Cardiac muscle cell (in vitro differentiated cells and primary cell): ENCODE measurements at places on chromosomes 4 and X. TPM values are rescaled to one million over a fixed set of nuclear protein-coding genes. Genes with fewer than 3 reads are reported as not detected.

KCTD8 gene
- 0.56 and 3.0 TPM in 2 replicates for total RNA-seq

FANCB gene
- 0.49 and 1.3 TPM in 2 replicates for total RNA-seq

ARR3 gene
- total RNA-seq = not detected in 2 replicates

ANK2 gene
- total RNA-seq = 148 and 190 TPM in 2 replicates

NUDT6 gene
- total RNA-seq = 32.3 and 40.4 TPM in 2 replicates

BTC gene
- total RNA-seq = not detected in 2 replicates

ADRA2C gene
- 8.5 and 11.4 TPM in 2 replicates for total RNA-seq

DNA sequence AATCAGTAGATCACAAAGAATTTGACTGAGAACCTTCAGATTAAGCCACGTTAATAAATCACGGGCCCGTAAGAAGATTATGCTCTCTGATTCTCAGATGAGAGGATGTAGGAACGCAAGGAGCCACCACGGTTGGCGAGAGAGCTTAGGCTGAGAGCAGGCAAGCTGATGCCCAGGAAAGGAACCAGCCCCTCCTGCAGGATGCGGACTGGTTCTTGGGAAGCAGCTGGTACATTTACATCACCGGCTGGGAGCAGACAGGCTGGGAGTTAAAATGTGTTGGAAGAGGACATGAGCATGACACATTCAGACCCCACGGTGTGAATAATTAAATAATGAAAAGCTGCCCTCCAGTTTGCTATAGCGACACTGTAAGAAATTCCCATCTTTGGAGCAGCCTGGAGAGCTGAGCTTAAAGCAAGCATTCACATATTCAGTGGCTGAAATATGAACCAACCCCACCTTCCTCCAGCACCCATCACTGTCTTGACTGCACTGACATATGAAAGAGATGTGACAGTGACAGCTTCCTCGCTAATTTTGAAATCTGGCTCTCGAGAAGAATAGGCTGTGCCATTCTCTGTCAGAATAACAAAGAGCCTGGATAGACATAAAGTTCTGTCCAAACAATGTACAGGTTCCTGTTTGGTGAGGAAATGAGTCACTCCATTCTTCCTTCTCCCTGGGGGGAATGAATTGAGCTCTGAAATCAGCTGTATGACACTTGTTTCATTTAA, 33.1 kb downstream of the LNX1 start:
- H3K27me3 ChIP-seq = no peaks in the 10 kb centered on the region
- H3K36me3 ChIP-seq = no peaks in the 10 kb centered on the region
- no peak overlapping the region for H3K27ac ChIP-seq
- DNase-seq = no peak
- H3K4me3 ChIP-seq = no peak overlapping the region

DNA sequence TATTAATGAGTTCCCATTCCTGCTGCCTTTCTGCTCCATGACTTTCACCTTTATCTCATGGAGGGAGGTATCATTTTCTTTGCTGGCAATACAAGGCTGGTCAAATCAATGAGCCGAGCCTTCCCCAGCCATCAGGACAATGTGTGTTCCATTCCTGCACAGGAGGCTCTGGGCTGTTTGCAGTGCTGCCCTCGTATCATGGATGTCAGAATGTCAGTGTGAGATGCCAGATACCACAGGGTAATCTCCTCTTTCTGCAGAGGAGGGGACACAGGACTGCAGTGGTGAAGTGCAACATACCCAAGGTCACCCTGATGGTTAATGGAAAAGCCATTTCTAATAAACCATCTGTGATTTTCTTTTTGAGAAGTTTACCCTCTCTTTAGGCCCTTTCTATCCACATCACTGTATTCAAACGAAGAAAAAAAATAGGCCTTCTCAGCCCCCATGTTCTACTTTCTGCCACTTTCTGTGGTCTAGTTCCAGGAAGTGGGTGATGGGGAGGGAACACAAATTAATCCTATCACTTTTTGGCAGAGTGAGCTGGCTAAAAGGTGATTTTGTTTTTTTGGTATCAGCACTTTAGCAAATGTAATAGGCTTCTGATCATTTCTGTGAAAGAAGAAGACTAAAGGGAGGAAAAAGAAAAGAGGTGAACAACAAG, 490.2 kb upstream of the BOD1L1 start:
- H3K4me1 ChIP-seq = peaks cover 18% of the 10 kb centered on the region
- H3K36me3 ChIP-seq = no peaks in the 10 kb centered on the region
- DNase-seq = peak; percentile 34
- H3K4me3 ChIP-seq = no peak overlapping the region
- no peak overlapping the region for H3K27ac ChIP-seq
- H3K27me3 ChIP-seq = no peaks in the 10 kb centered on the region

- DNase-seq = no peak
- H3K27me3 ChIP-seq = no peaks in the 10 kb centered on the region
- H3K36me3 ChIP-seq = no peaks in the 10 kb centered on the region
Observed at GRCh38 chrX:150664290-150664689, 28.9 kb upstream of the MTMR1 start.

GRCh38 chrX:110418316-110419235, 59.9 kb downstream of the RTL9 start:
- no peak overlapping the region for H3K4me3 ChIP-seq
- DNase-seq = peak; percentile 68
- no peaks in the 10 kb centered on the region for H3K36me3 ChIP-seq
- no peak overlapping the region for H3K27ac ChIP-seq

DNA sequence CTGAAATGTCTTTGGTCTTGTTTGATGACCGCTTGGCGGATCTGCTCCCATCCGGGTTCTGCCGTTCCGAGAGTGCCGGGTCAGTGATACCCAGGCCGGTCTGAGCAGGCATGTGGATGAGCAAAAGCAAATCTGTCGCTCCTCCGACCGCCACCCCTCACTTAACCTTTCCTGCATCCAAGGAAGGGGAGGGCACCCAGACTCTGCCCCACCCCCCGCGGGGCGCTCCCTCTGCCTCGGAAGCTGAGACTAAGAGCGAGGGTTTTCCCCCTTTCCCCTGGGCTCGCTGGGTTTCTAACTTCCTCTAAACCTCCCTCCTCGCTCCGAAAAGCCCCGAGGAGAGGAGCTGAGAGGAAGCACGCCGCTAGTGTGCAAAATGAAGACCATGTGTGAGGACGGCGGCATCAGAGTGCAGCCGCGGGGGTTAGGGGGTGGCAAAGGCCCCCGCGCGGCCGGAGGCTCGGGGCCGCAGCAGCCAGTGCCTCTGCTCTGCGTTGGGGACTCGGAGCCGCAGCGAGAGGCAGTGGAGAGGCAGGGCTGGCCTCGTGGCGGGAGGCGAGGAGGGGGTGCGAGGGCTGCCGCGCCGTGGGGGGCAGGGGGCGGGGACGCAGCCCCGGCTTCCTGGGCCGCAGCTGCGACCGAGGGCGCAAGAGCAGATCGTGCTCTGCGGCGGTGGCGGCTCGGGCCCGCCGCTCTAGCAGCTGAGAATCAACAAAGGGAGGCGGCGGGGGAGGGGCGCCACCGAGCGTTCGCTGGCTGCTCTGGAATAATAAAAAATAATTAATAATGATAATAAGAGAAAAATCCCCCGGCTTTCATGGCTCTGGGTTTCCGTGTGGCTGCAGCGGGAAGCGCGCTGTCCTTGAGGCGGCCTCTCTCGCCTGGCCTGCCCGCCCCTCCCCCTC, 55.8 kb upstream of the BCOR start:
- H3K27me3 ChIP-seq = peaks cover 7% of the 10 kb centered on the region
- peaks cover 38% of the 10 kb centered on the region for H3K4me1 ChIP-seq
- H3K27ac ChIP-seq = peak overlapping the region; percentile 76
- no peaks in the 10 kb centered on the region for H3K36me3 ChIP-seq
- peak; percentile 56 for DNase-seq
- H3K4me3 ChIP-seq = peak overlapping the region; percentile 43

DNA sequence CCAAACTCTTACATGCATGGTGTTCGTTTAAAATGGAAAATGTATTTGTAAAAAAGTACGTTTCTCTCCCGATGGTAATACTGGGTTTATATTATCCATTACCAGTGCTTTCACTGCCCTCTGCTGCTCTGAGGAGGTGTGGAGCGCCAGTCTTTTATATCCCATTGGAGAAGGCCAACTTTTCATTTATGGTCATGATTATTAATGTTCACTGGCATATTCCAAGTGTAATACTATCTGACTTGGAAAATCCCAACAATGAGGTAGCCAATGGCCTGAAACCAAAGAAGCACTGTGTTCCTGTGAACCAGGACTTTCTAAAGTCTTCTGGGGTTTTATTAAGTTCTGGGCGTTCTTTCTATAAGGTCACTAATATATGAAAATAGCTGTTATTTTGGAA, 80.7 kb downstream of the SYNPO2 start:
- no peaks in the 10 kb centered on the region for H3K27me3 ChIP-seq
- H3K4me1 ChIP-seq = peaks cover 29% of the 10 kb centered on the region
- H3K4me3 ChIP-seq = no peak overlapping the region
- DNase-seq = peak; percentile 67
- no peaks in the 10 kb centered on the region for H3K36me3 ChIP-seq
- no peak overlapping the region for H3K27ac ChIP-seq

DNA sequence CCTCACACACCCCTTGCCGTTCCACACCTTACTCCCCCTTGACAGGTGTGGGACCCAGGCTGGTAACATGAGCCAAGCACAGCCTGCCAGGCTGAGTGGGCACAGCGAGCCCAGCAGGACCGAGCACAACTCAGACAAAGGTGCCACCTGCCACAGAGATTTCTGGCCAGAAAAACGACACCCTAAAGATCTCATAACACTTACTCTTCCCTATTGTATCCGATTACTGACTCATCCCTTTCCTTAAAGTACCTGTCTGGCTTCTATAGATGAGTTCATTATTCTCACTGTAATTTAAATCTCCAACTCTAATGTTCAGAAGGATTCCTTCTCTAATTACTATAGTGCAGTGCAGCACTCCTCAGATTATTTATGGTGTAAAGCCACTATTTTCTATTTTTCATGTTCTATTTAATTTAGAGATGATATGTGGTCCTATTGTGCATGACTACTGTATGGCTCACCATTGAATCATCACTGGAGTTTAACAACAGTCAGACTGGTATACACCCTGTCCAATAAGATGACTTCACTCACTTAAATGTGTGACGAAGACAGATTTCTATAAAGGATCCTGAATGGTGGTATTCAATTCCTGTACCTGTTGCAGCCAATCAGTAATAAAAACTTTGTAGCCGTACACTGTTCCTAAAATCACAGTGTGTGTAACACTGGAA, 7.6 kb upstream of the SYTL5 start:
- no peak overlapping the region for H3K27ac ChIP-seq
- H3K36me3 ChIP-seq = no peaks in the 10 kb centered on the region
- no peak for DNase-seq
- H3K4me3 ChIP-seq = no peak overlapping the region

GRCh38 chr4:51868449-51868847, 25.5 kb downstream of the DCUN1D4 start:
- H3K4me3 ChIP-seq = no peak overlapping the region
- no peaks in the 10 kb centered on the region for H3K27me3 ChIP-seq
- H3K4me1 ChIP-seq = no peaks in the 10 kb centered on the region
- peaks cover 44% of the 10 kb centered on the region for H3K36me3 ChIP-seq
